Ammon's horn (tissue), 1 donor: ENCODE measurements at places on chromosomes 12 and 14.

DNA sequence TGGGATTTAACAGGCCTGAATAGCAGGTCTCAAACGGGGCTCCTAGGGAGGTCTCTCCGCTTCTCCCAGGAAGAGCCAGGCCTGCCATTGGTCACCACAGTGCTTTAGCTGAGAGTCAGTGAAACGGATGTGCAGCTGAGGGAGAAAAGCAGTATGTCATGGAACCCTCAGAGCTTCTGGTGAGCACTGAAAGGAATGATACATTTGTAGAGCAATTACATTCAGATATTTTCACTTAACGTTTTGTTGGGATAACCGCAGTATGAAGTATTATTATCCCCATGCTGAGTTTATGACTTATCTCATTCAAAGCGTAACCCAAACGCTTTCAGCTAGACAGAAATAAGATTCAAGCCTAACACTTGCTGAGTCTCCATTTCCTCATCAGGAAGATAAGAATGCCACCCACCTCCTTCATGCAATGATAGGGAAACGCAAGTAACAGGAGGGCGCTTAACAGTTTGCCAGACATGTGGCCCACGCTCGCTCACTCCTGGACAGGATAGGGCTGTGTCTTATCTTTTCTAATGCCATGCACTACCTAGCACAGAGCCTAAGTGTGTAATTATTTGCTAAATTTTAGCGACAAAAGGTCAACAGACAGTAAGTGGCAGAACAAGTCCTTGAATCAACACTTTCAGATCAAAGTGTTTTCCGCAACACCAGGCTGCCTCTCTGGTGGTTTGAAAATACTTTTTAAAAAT is 28.2 kb downstream of the DAD1 start:
- no peak for DNase-seq

- DNase-seq: no peak
Measured at GRCh38 chr12:96337953-96338352, 62.3 kb downstream of the CDK17 start.

DNA sequence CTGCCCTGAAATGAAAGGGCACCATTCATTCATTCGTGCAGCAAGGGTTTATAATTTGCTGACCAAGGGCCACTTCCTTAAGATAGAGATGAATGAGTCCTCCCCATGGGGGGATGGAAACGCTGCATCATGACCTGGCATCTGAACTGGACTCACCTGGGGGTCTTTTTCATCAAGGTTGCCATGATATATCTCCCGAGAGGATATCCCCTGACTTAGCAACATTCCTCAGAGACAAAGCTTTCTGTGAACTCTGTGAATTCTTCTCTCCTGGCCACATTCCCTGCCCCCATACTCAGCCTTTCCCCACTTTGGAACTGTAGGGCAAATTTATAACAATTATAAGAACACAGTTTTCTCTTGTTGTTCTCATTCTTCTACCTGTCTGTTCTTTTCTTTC is 30.8 kb downstream of the SRRM4 start:
- DNase-seq: no peak

DNA sequence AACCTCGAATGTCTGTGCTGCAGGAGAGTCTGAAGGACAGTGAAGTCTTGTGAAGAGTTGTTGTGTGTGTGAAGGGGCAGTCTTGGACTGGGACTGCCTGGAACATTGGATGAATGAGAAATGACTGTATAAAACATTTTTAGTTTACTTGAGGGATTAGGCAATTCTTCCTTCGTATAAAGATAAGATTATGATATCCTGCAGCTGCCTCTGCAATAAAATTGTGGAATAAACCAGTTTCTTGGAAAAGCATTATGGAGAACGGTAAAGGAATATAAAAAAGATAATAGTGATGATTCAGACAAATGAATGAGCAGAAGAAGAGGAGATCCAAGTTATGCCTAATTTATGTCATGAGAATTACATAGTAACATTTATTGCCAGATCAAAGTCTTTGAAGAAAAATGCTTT is 30.9 kb upstream of the LUM start:
- no peak for DNase-seq

- no peak for DNase-seq
Measured at GRCh38 chr14:75499084-75499875, 23.0 kb upstream of the BATF start.
